ENCODE measurements at places on chromosomes 6 and 20. TPM values are rescaled to one million over a fixed set of nuclear protein-coding genes. Genes with fewer than 3 reads are reported as not detected.
A peak's percentile ranks its signal among the peaks of the same experiment; 100 is the strongest.

- no peak for DNase-seq
Measured at GRCh38 chr6:47344022-47344421, 34.3 kb upstream of the TNFRSF21 start.

DNA sequence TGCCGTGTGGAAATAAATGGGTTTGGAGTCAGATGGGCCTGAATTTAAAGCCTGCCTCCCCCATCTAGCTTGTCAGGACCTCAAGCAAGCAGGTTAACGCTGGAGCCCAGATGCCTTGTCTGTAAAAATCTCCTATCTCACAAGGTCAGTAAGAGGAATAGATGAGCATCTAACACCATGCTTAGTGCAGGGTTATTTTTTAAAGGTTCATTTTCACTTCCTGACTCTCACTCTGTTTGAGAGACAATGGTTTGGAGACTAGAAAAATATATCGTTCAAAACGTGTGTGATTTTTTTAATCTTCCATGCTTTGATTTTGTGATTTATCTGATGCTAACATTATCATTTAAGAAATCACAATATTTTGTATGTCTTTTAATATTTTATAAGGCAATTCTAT lies 114.0 kb upstream of the TAB2 start:
- DNase-seq = no peak

DNA sequence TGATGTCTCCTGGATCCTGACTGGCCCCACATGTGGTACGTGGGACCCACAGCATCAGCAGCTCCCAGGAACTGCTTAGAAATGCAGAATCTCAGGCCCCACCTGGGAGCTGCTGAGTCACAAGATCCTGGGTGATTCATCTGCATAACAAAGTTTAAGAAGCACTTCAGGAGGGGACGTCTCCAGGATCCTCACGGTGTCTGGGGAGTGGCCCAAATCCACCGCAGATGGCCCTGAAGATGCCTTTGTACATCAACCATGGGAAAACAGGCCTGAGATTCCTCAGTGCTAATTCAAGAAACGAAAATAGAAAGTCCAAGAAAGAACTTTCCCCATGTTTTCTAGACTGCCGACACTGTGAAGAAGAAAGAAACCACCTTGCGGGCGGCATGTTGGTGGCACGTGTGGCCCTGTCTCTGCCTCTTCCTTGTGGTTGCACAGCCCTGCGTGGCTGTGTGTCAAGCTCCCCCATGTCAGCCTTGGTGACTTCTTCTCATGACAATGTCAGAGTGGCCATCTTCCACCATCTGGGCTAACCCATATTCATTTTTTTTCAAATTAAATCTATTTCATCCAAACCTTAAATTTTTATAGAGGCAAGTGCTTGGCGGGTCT lies 26.1 kb downstream of the RRBP1 start:
- DNase-seq = no peak

GRCh38 chr6:132085731-132086130 lies 134.6 kb upstream of the CCN2 start:
- DNase-seq = no peak

- DNase-seq = no peak
Measured at GRCh38 chr20:56845546-56846086, 216.5 kb downstream of the TFAP2C start.

The KCTD20 gene
- 26.4 TPM for total RNA-seq

GRCh38 chr20:32764005-32764960 lies 2.1 kb downstream of the DNMT3B start:
- DNase-seq = no peak

The NKAIN2 gene
- 0.16 TPM for total RNA-seq

DNA sequence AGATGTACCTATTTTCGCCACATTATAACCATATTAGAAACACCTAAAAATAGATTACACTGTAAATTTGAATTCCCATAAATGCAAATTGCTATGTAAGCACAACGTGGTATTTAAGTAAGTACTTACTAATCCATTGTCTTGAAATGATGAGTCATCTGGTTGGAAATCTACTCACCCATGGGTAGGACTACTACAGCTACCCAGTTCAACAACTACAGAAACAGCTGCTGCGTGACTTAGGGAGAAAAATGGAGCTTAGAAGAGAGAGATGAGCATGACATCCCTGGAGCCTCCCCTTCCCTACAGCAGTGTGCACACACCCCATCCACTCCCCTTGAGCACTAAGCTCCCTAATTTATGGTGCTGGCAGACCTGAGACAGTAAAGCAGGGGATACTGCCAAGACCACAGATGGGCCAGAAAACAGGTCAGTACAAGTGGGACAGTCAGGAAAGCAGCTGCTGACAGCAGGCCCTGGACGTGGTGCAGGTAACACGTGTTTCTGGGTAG lies 26.9 kb downstream of the RRAGD start:
- DNase-seq = no peak

The RNF146 gene
- 17.7 TPM for total RNA-seq

DNA sequence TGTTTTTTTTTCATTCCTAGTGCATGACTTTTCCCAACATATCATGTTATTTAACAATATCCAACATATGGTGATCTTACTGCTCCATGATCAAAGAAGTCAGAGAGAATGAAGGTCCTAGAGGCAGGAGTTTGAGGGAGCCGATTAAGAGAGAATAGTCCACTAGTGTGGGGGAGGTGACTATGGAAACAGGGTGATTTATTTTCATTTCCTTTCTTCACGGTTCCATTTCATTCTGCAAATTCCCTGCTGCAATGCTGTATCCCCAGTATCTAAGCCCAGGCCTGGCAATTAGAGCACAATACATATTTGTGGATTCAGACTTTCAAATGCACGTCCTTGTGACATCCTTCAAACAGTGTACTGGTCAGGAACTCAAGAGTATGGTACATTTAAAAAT lies 91.4 kb downstream of the CD83 start:
- DNase-seq = no peak

- DNase-seq = no peak
Measured at GRCh38 chr20:1209447-1210387, 6.5 kb downstream of the C20orf202 start.

The TEAD3 gene
- 7.6 TPM for total RNA-seq

DNA sequence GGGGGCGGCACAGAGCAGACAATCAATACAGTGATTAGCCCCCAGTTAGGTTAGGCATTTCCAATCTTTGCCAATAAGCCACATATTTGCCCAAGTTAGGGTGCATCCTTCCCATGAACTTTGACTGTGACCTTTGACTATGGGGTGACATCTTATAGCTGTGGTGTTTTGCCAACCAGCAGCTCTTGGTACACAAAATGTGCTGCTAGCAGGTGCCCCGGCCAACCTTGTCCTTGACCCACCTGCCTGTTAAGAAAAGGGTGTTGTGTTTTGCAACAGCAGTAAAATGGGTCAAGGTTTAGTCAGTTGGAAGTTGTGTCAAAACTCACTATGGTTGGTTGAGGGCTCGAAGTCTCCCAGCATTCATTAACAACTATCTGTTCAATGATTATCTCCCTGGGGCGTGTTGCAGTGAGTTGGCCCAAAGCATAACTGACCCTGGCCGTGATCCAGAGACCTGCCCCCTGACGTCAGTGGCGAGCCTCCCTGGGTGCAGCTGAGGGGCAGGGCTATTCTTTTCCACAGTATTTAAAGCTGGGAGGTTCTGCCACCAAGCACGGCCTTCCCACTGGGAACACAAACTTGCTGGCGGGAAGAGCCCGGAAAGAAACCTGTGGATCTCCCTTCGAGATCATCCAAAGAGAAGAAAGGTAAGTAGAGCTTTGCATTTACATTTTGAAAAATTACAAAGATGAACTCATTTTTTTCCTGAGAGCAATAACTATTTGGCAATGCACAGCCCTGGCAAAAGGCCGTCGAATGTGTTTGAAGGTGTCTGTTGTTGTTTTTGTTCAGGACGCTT lies at the start of gene PCK1:
Gene PCK1, plus strand, starts transcription at position 557 of the 802 bp plus-strand sequence. CDS start 302 bp downstream, outside the sequence.
- peak; percentile 89 for DNase-seq

The CGA gene
- not detected for total RNA-seq
